ENCODE measurements at places on chromosomes 16 and 17.

- DNase-seq, result no peak
Observed at GRCh38 chr17:20074489-20074888, 65.3 kb downstream of the SPECC1 start.

GRCh38 chr16:85357924-85358505 lies 245.7 kb upstream of the CIBAR2 start:
- no peak for DNase-seq

DNA sequence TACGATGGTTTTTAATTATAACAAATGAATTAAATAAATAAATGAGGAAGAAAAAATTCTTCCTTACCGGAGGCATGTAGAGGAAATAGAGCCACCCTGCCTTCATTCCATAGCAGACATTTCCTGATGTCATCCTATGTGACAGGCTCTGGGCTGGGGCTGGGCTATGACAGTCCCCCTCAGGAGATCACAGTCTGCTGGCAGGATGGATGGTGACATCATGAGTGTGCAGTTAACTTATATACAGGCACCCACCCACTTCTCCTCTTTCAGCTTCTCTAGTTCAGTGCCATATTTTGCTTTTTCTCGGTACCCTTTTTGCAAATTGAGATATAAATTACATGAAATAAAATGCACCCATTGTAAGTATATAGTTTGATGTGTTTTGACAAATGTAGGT lies 6.4 kb upstream of the CMTM3 start:
- DNase-seq, result no peak

GRCh38 chr17:67491009-67491680 lies 114.1 kb downstream of the PITPNC1 start:
- no peak for DNase-seq

DNA sequence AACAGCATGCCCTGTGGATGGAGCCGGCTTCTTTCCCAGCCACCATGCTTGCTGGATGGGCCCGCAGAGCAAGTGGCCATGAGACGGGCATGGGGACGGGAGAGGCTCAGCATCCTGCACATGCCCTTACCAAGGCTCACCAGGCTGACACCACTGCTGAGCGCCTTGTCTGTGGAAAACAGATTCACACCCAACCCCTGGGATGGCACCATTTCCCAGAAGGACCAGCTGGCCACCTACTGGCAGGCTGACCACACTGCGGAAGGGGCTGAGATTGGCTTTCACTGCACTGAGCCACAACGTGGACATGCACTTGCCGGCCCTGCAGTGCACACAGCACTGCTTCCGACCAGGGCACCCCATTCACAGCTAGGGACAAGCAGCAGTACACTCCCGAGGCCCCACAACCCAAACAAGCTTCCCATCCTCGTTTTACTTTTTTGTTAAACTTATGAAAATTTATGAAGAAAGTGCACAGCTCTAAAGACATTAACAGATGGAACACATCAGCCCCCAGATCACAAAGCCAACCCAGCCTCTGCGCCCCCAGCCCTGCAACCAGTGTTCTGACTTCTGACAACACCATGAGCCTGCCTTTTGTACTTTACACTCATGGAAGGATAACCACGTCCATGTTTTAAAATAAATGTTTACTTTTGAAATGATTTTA lies 13.9 kb upstream of the KRTAP17-1 start:
- DNase-seq, result no peak

Data from renal pelvis (tissue), 12 donors.